ENCODE measurements at places on chromosomes 12 and 14. TPM values are rescaled to one million over a fixed set of nuclear protein-coding genes. Genes with fewer than 3 reads are reported as not detected.

Gene APPL2
- polyA plus RNA-seq, result 79.6 TPM

GRCh38 chr12:94202245-94203180, 54.1 kb downstream of the PLXNC1 start:
- DNase-seq, result no peak

Gene MYF6
- polyA plus RNA-seq, result not detected

- peak; percentile 39 for DNase-seq
Observed at GRCh38 chr12:90062799-90063198, 354.2 kb upstream of the ATP2B1 start.

DNA sequence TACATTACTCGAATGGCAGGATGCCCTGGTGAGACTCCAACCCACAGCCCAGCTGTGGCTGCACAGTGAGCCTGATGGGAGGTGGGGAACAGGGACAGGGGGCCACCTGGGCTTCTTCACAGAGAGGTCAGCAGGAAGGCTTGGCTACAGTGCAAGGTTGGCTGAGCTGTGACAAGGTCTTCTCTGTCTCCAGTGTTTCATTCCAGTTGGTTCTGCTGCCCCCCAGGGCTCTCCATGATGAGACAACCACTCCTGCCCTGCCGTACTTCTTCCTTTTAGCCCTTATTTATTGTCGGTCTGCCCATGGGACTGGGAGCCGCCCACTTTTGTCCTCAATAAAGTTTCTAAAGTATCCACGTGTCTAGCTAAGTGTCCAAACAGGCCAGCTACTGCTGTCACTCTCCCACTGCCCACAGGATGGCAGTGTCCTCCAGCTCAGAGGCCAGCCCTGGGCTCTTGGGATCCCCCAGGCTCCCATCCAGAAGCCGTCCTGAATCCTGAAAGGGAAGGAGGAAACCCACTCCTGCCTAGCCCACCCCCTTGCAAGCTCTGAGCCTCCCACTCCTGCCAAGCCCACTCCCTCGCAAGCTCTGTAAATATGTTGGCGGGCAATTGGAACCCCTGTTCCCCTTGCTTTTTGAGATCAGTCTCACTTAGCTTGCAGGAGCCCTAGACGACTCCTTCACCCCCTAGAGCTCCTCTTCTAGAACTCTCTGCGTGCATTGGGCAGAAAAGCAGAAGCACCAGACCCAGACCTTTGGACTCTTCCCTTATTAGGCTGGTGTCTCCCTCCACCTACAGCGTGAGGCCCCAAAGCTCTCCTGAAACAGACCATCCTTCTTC, 5.4 kb downstream of the C1QL4 start:
- peak; percentile 84 for DNase-seq

DNA sequence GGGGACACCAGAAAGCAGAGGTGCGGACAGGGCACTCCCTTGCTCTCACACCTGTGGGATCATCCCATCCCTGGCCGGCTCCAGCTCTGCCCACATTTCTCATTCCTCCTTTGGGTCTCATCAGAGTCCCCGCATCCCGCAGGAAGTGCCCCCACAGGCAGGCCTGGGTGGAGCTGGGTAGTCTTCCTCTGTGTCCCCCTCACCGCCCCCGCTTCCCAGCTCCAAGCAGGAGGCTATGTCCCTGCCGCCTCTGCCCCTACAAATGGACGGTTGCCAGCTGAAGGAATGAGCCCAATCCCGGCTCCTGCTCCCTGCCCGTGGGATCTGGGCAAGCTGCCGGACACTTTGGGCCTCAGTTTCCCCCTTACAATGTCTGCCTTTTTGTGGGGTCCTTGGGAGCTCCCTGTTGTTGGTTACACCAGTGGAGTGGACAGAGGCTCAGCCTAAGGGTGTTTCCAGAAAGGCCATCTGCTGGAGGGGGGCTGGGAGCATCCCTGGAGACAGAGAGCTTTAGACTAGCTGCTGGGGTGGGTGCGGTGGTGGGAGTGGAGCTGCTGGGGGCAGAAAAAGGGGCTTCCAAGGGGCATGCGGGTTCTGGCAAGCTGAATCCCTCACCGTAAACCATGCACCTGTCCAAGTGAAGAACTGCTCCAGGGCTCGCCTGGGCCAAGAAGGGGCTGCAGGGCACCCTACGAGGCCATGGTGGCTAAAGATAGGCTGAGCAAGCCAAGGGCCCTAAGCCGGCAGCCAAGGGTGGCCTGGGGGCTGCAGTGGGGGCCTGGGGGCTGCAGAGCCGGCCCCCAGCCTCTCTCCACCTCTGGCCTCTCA, 7.9 kb upstream of the GPR132 start:
- DNase-seq, result no peak

GRCh38 chr12:41188058-41188840, at the start of gene PDZRN4:
TSS of gene PDZRN4 (plus strand) at chr12:41188320.
- no peak for DNase-seq

GRCh38 chr12:38516418-38516817, 199.8 kb downstream of the ALG10B start:
- no peak for DNase-seq

DNA sequence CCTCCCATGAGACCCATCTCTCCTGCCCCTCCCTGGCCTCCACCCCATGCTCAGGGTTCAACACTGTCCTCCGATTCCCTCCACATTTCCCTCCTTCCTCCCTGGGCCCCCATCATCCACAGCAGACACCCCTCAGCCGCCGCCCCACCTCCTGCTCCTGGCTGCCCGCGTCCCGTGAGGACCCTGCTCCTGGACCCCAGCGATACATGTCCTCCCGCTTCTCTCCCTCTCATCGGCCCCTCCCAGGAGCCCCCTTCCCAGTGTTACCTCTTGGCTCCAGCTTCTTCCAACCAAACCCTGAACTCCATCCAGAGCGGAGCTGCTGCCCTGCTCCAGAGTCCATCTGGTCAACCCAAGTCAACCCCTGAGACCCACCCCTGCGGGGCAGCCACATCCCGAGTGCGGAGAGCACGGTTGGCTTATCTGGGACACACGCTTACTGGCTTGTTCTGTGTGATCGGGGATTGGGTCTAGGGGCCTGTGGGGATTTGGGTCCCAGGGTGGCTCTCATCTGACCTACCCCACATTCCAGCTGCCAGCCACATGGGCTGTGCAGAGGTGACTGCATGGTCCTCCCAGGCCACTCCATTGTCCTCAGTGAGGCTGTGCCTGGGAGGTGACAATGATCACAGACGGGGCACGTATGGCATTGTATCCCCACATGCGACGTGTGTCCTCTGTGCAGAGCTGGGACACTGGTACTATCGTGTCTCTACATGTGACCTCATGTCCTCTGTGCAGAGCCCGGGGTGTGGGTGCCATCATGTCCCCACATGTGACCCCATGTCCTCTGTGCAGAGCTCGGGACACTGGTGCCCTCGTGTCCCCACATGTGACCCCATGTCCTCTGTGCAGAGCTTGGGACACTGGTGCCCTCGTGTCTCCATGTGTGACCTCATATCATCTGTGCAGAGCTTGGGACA, 333.6 kb downstream of the ADGRD1 start:
- DNase-seq, result no peak

GRCh38 chr14:90062127-90062794, 467 bp downstream of the KCNK13 start:
- DNase-seq, result peak; percentile 15

DNA sequence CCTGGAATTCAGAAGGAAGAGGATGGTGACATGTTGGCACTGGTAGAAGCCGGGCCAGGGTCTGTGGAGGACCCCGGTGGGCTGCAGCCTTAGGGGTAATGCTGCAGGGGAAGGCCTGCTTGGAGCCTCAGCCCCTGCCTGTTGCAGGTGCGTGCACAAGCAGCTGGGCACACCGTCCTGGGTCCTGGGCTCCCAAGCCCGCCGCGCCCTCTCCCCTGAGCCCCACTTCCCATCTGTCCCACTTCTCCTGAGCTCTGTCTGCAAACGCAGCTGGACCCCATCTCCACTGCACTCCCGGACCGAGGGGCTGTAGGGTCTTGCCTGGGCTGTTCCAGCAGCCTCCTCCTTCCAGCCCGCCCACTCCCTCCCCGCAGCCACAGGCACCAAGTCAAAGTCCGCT, 116.8 kb downstream of the GLT1D1 start:
- DNase-seq, result no peak
